ENCODE measurements at places on chromosomes 5 and 9. TPM values are rescaled to one million over a fixed set of nuclear protein-coding genes. Genes with fewer than 3 reads are reported as not detected.

OTP gene
- 10.4 TPM for polyA plus RNA-seq

SWI5 gene
- 27.5 TPM for polyA plus RNA-seq

DPYSL3 gene
- 523 TPM for polyA plus RNA-seq

DCP2 gene
- polyA plus RNA-seq, result 17.8 TPM

TICAM2 gene
- 3.8 TPM for polyA plus RNA-seq
